GM04503 (cell line): ENCODE measurements at places on chromosomes 5 and 9.

DNA sequence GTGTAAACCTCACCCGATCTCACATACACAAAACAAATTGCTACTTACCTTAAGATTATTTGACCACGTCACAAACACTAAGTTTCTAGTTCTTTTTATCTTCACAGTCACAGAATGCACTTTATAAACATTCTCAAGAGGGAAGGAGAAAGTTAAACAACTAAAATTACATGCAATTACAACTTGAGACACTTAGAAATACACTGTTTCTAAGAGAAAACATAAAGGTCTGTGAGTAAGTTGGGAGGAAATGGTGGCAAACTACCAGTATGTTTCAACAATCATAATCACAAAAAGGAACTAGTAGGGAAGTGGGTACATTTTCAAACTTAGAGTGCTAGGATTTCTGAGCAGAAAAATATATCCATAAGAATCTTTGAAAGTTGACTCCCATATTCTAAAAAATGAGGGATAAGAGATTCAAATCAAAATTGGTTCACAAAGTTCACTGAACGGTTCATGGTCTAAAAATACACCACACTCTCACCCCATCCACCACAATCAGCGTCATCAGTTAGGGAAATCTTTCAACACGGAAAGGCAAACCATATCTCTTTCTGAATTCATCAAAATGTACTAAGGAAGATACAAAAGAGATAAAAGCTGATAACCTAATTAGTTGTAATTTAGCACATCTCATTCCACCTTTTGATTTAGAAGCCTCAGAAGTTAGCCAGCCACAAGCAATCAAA, 182.6 kb downstream of the BNC2 start:
- no peak for DNase-seq

DNA sequence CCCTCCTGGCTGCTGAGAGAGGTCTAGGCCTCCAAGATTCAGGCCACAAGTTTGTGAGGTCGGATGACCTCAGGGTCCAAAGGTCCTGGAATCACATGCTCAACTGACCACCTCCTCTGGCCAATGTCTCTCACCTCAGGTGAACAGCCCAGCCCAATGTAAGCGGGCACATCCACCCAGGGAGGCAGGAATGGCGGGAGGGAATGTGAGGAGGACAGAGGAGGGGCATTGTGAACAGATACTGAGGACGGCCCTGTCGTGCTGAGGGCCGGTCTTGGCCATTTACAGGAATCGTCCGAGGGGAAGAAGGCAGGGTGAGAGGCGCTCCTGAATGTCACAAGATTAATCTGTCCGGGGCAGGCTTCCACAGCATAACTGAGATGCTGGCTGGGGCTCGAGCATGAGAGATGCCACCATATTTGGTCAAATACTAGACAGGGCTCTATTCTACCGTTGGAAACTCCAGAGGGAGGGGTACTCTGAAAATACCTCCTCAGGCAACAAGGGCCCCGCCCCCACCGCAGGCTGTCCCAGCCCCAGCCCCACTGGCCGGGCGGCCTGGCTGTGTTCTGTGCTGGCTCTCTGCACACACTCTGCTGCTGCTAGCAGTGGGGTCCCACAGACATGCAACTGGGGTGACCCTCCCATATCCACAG, 1.5 kb upstream of the IL17B start:
- no peak for DNase-seq

GRCh38 chr5:127565586-127566270, 48.3 kb downstream of the PRRC1 start:
- DNase-seq = no peak

DNA sequence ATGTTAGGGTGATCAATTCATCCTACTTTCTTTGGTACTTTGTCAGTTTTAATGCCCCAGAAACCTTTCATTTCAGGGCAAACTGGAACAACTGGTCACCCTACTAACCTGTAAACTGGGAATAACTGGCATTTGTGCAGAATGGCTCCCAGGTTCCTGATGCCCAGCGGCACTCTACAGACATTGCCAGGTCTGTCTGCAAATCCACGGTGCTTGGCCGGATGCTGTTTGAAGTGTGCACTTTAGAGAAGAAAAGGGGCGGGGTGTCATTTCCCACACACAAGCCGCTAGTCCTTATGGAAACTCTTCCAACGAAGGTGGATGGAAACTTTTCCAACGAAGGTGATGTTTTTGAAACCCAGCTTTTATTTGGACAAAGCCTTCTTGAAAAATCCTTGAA, 49.9 kb upstream of the OTULINL start:
- no peak for DNase-seq

- no peak for DNase-seq
Measured at GRCh38 chr5:60738461-60738860, 38.5 kb upstream of the DEPDC1B start.

GRCh38 chr5:1896602-1897376, 14.1 kb upstream of the IRX4 start:
- DNase-seq = no peak

GRCh38 chr9:81594415-81594814, 94.9 kb downstream of the TLE1 start:
- no peak for DNase-seq

DNA sequence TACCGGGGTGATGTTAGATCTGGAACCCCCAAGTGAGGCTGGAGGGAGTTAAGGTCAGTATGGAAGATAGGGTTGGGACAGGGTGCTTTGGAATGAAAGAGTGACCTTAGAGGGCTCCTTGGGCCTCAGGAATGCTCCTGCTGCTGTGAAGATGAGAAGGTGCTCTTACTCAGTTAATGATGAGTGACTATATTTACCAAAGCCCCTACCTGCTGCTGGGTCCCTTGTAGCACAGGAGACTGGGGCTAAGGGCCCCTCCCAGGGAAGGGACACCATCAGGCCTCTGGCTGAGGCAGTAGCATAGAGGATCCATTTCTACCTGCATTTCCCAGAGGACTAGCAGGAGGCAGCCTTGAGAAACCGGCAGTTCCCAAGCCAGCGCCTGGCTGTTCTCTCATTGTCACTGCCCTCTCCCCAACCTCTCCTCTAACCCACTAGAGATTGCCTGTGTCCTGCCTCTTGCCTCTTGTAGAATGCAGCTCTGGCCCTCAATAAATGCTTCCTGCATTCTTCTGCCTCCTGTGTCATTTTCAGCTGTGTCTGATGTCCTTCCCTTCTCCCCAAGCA, 2.3 kb upstream of the MYOZ3 start:
- DNase-seq = no peak

DNA sequence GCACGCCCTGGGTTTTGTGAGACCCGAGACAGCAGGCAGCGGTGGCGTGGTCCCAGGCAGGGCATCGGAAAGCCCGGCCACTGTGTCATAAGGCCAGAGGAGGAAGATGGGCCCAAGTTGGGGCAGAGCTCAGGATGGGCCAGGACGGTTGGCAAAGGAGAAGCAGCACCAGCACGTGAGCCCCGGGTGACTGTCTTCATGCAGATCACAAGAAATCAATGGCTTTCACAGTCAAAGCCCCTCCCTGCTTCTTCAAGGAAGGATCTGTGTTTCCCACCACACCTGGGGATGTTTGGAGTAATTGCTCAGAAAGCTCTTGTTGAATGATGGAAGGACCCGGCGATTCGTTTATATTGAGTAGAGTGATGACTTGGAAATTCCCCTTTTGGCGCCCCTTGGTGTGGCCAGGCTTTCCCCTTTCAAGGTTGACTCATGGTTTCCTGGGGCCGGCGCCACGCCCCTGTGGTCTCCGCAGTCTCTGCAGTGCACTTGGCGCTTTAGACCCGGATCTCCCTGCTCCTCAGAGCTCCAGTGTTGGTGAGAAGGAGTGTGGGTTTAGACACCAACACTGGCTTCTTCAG, 52.1 kb downstream of the IL31RA start:
- DNase-seq = no peak

DNA sequence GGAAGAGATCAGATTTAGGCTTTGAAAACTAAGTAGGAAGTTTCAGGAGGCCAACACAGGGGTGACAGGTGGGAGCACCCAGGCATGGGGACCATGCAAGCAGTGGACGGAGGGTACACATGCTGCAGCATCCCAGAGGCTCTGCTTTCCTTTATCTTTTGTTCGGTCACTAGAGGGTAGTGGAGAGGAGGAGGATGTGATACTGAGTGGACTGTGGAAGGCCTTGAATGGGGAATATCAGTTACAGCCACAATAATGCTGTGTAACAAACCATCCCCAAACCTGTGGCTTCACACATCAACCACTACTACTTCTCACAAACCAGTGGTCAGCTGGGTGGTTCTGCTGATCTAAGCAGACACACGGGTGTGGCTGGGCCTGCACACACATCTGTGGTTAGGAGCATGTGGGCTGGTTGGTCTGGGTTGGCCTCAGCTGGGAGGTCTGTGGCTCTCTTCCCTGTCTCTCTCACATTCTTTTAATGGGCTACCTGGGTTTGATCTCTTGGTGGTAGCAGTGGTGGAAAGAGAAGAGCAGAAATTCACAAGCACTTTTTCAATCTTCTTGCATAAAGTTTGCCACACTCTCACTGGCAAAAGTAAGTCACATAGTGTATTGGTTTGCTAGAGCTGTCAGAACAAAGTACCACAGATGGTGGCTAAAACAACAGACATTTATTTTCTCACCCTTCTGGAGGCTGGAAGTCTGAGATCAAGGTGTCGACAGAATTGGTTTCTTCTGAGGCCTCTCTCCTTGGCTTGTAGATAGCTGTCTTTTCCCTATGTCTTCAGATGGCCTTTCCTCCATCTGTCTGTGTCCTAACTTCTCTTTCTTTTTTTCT, 238.7 kb downstream of the AGTPBP1 start:
- DNase-seq = no peak

DNA sequence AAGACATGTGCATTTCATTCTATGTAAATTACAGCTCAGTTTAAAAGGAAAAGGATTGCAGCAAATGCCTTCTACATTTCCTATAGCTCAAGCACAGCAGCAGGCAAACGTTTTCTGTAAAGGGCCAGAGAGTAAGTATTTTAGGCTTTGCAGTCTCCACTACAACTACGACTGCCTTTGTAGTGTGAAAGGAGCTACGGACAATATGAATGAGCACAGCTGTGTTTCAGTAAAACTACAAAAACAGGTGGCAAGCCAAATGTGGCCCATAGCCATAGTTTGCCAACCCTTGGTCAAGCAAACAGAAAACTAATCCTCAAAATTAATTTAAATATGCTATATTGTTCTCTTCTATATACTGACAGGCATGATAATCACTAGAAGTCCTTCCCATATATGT, 7.2 kb downstream of the PTBP3 start:
- no peak for DNase-seq

DNA sequence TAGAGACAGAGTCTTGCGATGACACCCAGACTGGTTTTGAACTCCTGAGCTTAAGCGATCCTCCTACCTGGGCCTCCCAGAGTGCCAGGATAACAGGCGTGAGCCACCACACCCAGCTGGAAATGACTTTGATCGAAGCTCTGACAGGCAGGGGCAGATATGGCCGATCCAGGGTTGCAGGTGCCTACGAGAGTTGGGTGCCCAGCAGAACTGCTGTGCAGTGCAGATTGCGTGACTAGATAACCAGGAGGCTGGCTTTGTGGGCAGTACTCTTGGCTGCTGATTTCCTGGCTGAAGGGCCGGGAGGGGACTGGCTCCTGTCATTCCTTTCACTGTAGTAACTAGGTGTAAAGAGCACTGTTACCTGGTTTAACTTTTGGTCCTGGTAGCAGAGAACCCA, 11.8 kb downstream of the TBC1D13 start:
- no peak for DNase-seq

DNA sequence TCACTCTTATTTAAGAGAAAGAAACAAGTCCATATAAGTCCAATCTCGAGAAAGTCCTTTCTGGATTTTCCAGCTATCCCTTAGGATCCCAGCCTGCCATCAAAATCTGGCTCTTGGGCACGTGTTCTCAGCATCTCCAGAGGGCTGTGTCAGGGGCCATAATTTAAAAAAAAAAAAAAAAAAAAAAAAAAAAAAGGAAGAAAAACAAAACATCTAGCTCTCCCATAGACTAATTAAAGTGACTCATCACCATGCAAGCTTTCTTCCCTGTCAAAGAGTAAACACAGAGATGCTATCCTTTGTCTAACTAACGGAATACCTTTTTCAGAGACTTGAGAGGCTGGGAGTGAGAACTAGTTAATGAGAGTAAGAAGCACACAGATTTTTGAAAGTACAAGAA, 44.9 kb upstream of the MYO10 start:
- no peak for DNase-seq

DNA sequence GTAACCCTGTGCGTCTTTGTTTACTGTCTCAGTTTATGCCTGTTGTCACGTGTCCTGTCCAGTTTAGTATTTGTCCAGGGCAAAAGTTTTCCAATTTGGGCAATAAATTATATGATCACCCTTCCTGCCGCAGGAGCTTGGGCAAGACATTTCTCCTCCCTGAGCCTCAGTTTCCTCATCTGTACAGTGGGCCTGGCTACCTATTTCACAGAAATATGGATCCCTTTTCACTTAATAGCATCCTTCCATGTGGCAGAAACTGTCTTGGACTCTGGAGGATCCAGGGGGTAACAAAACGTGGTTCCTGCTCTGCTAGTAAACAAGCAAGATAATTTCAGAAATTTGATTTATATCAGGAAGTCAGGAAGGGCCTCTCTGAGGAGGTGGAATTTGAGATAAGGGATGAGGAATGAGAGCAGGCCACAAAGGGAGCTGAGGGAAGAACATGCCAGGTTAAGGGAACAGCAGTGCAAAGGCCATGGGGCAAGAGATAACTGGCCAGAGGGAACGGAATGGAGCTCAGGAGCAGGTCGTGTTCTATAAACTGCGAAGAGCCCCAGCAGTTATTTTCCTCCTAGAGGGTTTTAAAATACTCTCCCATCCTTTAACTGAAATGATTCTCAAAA, 15.1 kb upstream of the PPARGC1B start:
- no peak for DNase-seq

DNA sequence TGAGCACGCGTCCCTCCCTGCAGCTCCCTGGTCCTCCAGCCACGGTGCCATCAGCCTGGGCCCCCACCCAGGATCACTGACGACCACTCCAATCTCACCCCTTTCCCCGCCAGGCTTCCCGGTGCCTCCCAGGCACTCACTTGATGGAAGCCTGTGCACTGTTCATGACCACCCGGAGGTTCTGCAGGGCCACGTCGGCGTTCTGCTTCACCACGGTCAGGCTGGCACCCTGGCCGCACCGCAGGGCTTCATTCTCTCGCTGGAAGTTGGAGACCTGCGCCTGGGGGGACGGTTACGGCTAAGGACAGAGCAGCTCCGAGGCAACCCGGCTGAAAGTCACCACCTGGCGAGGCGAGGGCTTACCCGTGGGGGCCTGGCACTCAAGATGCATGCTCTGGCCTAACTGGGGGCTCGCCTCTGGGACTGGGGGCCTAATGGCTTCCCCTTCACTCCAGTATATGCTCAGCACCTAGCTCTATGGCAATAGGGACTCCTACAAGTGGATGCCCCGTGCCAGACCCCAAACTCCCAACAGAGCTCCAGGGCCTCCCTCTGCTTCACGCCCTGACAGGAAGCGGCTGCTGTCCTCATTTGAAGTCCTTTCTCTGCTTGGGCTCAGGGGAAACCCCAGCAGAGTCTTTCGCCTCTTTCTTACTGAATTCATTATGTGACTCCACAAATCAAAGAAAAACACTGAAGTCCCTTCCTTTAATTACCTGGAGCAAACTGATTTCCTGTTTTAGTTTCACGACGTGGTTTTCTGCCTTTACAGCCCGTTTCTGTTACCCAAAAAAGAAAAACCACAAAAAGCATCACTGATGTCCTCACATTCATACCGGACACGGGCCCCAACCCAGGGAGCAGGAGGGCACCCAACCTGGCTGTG, 4.2 kb upstream of the SNAPC4 start:
- DNase-seq = no peak

GRCh38 chr5:61177716-61178115, 15.4 kb upstream of the SMIM15 start:
- no peak for DNase-seq
